HFF-Myc (cell line): ENCODE measurements at places on chromosomes 1 and 21.

- DNase-seq: no peak
Observed at GRCh38 chr1:59124166-59124565, 172.7 kb upstream of the FGGY start.

DNA sequence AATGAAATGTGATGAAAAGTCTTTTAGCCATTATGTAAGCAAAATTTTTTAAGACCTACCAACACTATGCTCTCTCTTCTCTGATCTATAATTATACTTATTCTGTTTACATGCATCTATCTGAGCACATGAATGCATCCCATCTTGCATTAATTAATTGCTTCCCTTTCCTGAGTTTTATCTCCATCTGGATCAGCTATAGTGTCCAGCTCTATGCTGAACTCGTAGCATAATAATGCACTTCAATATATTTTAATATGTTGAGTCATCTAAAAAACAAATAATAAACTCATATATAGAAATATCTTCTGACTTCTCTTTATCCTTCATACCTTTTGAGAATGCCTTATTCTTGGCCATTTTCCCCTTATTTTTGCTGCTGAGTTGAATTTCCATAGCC lies 1097.8 kb downstream of the TTLL7 start:
- peak; percentile 40 for DNase-seq

- DNase-seq: no peak
Observed at GRCh38 chr1:57112148-57112547, 146.3 kb upstream of the C8B start.

- DNase-seq: peak; percentile 47
Observed at GRCh38 chr1:226125097-226125630, 61.4 kb downstream of the ACBD3 start.

- no peak for DNase-seq
Observed at GRCh38 chr21:34522284-34522683, 10.3 kb upstream of the KCNE1 start.

DNA sequence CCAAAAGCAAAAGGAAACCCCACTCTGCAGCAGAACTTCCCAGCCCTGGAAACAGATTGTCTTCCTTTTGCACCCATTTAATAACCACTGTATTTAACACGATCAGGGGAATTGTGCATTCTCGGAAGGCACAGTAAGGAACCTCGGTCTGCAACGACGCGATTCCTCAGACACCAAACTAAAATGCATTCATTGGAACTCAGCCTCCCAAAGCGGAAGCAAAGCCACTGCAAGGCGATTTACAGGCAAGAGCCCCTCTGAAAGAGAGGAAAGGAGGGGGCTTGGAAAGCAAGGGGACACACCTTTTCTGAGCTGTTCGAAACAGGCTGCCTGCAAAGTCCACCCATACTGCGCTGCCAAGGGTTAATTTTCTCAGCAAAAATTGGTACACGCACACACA lies 297.7 kb downstream of the OMA1 start:
- no peak for DNase-seq

GRCh38 chr1:94411237-94411636 lies 7.0 kb upstream of the ABCD3 start:
- DNase-seq: no peak

DNA sequence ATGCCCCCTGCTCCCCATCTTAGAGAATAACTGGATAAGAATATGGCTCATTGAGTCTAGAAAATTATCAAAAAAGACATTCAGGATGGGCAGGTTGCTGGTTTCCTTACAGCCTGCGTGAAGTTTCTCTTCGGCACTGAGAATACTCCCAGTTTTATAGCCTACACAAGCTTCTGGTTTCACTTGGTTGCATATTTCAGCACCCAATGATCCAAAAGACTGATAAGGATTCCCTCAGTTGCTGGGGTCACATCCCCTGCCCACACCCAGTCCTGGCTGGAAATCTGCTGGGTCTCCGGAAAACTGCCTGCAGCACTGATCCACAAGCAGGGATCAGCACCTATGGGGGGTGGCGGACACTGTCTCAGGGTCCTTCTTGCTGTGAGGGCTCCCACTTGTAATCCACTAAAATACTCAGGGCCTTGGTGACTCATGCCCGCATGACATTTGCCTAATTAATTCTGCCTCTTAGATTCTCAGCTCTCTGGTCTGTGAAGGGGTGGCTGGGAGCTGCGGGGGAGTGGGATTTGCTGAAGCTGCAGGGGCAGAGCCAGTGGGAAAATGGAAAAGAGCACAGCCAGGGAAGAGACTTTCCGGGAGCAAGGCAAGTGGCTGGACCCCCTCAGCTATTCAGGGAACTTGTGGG lies 142.5 kb downstream of the ZNF648 start:
- DNase-seq: no peak

GRCh38 chr1:115041654-115042053 lies 12.0 kb downstream of the TSHB start:
- no peak for DNase-seq

DNA sequence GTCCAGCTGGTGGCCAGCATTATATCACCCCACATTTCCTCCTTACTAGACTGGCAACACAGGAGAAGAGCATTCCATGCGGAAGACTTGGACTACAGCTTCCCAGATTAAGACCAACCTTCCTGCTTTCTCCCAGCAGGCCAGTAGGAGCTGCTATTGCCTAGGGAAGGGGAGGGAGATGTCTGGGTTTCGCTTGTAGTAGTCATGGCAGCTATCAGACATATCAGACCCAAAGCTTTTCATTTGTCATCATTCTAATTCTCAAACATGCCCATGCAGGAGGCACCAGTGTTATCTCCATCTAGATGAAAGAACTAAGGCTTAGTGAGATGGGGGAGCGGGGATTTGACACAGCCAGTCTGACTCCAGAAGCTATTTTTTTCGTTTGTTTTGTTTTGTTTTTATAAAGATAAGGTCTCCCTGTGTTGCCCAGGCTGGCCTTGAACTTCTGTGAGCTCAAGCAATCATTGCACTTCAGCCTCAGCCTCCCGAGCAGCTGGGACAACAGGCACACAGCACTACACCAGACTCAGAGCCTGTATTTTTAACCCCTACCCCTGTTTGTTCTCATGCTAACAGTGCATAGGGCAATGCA lies 4.5 kb downstream of the PLA2G2A start:
- DNase-seq: peak; percentile 20

DNA sequence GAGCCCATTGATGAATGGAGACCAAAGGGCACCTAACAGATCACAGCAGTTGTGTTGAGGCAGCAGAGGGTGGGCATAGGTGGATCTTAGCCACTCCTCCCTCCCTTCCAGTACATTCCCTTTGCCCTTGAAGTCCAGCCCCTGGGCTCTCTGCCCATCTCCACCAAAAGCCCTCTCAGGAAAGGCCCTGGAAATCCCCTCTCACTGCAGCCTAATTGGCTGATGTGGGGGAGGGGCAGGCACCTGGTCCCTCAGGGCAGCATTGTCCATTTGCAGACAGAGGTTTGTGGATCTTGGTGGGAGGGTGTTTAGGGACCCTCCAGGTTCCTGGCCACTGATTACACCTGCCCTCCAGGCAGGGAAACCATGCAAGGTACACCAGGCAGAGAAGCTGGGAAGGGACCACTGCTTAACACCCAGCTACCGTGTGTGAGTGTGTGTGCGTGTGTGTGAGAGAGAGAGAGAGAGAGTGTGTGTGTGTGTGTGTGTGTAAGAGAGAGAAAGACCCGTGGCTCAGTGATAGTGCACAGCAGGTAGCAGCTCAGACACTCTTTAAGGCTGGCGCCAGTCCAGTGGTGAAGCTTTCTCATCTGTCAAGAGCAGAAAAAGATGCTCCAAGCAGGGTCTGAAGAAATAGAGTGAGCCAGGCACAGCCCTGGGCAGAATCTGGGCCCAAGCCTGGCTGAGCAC lies 71.1 kb downstream of the MATN1 start:
- DNase-seq: no peak

DNA sequence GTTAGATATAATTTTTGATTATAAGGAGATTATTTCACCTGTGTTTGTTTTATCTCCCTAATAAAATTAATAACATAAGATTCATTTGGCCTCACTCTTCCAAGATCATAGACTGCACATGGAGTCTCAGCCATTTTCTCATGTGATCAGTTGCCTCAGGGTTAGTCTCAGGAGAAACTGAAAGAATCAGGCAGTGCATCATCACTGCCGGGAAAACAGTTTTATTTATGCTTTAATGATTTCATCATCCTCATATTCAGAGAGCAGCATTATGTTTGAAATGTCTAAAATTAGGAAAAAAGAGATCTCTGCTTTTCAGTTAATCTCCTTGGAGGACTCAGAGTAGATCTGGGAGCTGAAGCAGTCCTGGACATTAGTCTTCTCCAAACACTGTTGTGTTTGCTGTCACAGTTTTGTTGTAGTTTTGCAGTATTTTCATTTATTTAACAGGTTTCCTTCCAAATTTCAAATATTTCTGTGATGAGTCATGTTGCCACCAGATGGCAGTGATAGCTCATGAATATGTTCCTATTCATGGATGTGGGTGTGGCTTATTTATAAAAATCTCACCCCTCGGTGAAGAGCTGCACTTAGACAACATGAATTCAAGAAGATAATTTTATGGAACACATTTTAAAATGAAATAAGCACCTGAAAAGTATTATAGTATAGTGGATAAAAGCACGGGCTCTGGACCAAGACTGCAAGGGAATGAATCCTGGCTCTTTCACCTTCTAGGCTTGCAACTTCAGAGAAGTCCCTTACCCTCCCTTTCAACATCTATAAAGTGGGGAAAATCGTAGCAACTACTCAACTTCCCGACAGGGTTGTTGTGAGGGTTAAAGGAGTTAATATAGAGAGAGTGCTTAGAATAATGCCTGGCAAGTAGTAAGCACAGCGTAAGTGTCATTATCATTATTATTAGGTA lies 31.2 kb downstream of the CHD1L start:
- DNase-seq: peak; percentile 64

DNA sequence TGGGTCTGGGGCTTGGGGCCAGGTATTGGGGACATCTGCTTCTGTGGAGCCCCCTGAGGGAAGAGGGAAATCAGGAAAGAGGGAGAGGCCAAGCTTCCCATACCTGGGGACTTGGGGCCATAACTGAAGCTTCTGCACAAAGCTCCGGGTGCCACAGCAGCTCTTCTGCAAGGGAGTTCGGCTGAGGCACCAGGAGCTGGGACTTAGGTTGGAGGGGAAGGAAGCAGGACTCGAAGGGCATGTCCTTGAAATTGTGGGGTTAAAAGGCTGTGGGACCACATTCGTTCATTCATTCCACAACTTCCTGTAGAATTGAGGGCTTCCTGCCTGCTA lies 1.7 kb upstream of the EPS8L3 start:
- no peak for DNase-seq

DNA sequence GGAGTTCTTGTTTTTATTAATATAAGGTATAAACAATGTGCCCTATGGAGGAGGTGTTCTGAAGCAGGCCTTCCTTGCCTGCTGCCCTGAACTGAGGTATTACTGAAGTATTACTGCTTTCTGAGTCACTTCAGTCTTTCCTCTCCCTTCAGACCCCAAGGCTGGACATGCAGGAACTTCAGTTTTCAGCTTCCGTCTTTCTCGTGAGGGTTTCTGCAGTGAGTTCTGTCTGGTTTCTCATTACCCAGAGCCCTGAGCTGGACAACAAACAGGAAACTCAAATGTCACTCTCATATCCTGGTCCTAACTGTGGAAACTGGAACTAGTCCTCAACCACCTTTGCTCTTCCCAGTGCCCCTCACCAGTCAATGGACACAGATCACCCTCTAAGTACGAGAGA lies 46.8 kb downstream of the ELAVL4 start:
- DNase-seq: no peak

- DNase-seq: no peak
Observed at GRCh38 chr1:35058988-35059387, 20.2 kb upstream of the ZMYM1 start.

DNA sequence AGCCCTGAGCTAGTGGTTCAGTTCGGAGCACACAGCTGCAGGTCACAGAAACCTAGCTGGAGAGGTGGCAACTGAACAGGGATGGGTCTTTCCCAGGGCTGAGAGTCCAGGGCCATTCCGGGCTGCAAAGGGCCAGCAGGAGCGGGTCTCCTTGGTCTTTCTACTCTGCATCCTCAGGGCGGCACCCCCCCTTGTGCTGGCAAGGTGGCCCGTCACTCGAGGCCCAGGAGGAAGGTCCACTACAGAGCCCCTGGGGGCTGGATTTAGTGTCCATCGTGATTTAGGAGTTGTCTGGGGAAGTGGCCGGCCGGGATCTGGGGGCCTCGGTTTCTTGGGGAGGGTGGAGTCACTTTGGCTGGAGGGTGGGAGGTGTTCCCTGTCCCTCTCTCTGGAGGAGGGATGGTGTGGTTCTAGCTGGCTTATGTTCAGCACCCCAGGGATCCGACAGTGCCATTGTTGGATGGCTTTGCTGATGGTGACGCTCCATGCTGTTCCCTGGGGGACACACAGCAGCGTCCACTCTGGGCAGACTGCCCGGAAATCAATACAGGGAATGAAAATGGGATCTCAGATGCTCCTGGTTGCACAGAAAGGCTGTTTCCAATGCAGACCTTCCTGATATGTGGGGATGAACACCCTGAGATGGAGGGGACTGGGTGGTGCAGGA lies 64.4 kb downstream of the UMODL1 start:
- DNase-seq: no peak

DNA sequence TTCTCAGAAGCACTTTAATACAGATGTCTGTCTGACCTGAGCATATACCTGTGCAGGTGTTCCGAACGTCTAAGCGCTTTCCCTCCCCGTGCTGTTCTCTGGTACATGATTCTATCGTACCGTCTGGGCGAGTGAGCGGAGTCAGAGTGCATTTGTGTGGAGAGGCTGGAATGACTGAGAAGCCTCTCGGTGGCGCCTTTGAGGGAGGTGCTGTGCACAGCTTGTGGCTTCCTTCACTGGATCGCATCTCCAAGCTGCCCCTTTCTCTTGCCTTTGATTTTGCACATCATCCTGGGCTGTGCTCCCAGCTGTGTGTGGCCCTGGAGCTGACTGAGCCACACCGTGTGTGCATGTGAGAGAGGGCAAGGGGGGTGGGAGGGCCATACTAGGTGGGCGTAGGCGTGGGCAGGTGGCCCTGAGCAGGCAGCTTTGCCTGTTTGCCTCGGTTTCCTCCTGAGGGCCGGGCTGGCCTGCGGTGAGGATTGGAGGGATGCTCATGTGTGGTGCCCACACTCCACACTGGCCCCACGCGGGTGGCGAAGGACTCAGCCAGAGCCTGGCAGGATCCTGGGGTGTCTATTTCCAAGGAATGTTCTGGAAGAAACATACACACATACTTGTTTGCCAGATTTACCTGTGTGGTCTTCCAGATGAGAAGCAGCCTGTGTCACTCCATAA lies 105.3 kb downstream of the ADARB1 start:
- no peak for DNase-seq

GRCh38 chr1:15525050-15526020 lies 1.3 kb upstream of the DNAJC16 start:
- DNase-seq: peak; percentile 94
